ENCODE measurements at places on chromosomes 16 and 17.

GRCh38 chr16:57999971-58000705 is at the start of gene ZNF319:
Gene ZNF319 (minus strand): TSS chr16:58000672. CDS start chr16:57998265, 2,407 bp downstream.
- DNase-seq = no peak

GRCh38 chr17:73394512-73395450 is 83.0 kb upstream of the CDC42EP4 start:
- DNase-seq = peak; percentile 68

DNA sequence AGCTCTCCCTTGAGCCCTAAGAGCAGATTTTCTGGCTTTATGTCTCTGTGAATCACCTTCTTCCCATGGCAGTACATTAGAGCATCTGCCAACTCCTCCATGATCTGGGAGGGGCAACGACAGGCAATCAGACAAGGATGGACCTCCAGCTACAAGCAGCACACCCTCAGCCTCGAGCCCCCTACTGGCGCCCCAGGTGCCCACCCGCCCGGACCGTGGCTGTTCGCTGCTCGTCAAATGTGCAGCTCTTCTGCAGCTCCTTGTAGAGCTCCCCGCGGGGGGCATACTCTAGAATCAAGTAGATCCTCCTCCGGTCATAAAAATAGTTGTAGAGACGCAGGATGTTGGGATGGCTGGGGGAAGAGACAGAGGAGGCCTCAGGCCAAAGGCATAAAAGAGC is 3.8 kb downstream of the AURKB start:
- DNase-seq = no peak

- DNase-seq = no peak
These were observed 30.5 kb downstream of the ETV4 start for GRCh38 chr17:43515656-43516055.

DNA sequence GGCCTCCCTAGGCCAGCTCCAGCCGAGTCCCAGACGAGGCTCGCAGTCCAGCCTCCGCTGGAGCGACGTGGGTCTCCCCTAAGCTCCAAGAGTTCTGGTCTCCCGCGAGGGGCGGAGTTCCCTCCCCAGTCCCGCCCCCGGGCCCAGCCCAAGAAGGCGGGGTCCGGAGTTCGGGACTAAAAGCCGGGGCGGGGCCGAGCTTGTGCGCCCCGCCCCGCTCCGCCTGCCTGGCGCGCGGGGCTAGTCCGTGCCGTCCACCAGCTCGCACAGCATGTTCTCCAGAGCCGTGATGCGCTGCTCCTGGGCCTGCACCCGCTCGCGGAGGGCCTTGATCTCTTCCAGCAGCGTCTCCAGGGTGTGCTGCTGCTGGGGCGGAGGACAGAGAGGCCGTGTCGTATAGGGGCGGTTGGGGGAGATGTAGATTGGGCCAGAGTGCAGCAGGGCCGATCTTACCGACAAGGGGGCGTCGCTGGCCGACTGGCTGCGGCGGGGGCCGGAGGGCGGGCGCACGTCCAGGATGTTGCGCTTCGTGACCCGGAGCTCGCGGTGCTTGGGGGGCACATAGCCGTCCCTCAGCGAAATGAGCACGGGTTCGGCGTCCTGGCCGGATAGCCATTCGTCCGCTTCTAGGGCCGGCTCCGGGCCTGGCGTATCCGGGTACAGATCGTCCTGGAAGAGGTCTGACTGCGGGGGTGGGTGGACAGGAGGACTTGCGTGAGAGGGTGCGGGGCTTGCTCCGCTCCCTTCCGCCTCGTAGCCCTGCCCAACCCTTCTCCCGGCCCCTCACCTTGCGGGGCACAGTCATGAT is 7.0 kb downstream of the CORO6 start:
- no peak for DNase-seq

DNA sequence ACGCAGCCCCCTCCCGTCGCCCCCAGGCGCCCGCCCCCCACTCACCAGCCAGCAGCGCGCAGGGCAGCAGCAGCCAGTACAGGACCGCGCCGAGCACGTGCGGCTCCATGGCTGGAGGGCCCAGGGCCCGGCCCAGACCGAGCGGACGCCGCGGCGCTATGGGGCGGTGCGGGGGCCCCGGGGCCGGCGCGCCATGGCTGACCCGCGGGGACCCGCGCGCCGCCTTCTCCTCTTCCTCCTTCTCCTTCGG is 239 bp downstream of the PIEZO1 start:
- no peak for DNase-seq

- no peak for DNase-seq
These were observed 7.7 kb downstream of the IGSF6 start for GRCh38 chr16:21644674-21645073.

GRCh38 chr16:80324371-80324770 is 216.4 kb upstream of the DYNLRB2 start:
- DNase-seq = no peak

GRCh38 chr17:4314618-4315017 is 50.8 kb upstream of the ANKFY1 start:
- DNase-seq = no peak

GRCh38 chr17:6712058-6712853 is 913 bp downstream of the SLC13A5 start:
- DNase-seq = no peak

DNA sequence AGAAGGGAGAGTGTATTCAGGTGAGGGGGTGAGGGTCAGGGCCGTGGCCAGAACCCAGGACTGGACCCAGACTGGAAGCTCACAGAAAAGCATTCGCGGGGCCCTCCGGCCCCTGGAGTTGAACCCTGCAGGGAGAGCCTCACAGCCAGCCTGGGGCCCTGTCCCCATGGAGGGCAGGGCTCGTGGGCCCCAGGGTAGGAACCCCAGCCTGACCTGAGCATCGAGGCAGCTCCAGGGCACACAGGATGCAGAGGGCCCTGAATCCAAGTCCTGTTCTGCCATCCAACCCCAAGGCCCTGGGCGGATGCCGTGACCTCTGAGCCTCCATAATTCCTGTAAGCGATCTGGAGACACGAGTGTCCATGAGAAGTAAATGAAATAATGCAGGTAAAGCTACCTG is 79.1 kb downstream of the MGAT5B start:
- DNase-seq = no peak

DNA sequence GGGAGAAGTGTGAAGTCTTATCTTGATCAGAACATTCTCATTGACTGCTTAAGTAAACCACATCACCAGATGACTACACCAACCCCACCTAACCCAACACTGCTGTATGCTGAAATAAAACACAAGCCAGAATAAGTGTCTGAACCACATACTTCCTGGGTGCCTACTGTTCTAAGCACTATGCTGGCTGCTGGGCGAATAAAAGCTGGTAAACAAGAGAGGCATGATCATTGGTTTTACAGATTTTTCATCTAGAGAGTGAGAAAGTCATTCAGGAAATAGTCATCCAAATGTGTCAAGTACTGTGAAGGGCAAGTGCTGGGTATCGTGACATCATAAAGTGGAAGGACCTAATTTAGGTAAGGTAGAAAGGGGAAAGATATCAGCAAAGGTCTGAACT is 199.0 kb upstream of the SOX9 start:
- DNase-seq = no peak

DNA sequence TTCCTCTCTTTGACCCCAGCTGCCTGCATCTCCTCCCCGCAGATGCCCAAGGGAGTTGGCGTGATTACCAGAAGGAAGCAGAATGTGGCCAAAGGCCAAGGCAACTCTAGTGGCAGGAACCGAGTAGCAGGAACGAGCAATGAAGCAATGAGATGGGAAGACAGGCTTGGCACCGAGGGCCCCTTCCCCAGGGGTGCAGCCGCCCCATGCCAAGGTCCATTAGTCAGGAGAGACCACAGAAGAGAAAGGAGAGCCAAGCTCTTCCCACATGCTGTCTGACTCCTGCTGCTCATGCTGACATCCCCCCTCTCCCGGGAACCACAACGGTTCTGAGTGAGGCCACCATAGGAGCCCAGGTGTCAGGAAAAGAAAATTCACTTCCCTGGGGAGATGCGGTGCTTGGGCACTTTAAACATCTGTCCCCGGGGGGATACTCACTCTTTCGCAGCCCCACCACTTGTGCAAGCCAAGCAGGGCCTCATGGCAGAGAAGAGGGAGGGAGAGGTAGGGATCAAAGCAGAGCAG is 67.4 kb downstream of the MYO18A start:
- no peak for DNase-seq

- no peak for DNase-seq
These were observed 16.1 kb downstream of the ABCA3 start for GRCh38 chr16:2324296-2324859.

GRCh38 chr17:67281743-67282142 is 36.7 kb upstream of the HELZ start:
- DNase-seq = no peak

DNA sequence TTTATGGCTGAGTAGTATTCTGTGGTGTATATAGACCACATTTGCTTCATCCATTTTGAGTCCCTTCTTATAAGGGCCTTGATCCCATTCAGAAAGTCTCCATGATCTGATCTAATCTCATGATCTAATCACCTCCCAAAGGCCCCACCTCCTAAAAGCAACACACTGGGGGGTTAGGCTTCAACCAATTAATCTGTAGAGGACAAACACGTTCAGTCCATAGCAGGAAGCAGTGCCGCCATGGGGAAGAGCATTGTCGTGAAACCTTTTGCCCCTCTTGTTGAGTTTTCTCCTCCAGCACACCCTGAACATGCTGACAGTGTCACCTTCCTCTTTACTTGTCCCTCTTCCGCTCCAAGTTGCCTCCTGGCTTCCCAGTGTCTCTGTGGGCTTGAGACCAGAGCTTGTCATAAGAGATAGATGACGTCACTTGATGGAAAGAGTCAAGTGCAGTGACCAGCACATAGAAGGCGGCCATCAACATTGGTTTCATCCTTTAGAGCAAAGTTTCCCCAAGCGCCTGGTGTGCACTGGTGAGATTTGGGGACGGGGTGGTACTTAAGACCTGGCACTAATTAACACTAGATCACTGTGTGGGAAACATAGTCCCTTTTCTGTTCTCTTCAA is 74.1 kb downstream of the PRKCB start:
- no peak for DNase-seq

- DNase-seq = no peak
These were observed 23.6 kb downstream of the DYNLRB2 start for GRCh38 chr16:80564394-80564793.

DNA sequence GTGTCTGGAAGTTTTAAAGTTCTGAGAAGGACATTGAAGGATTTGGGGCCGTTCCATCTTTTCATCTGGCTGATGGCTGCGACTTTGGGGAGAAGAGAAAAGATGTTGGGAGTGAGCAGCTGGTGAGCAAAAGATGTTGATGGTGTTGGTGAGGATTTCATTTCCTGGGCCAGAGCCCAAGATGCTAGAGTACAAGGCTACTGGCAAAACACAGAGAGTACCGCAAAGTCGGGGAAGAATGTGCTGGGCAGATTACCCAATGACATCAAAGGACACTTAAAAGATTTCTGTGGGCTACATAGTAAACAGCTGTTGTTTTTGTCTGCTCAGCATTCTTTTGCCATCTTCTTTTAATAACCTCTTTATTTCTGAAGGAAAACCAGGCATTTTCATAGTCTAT is 49.4 kb upstream of the GAS7 start:
- DNase-seq = no peak

DNA sequence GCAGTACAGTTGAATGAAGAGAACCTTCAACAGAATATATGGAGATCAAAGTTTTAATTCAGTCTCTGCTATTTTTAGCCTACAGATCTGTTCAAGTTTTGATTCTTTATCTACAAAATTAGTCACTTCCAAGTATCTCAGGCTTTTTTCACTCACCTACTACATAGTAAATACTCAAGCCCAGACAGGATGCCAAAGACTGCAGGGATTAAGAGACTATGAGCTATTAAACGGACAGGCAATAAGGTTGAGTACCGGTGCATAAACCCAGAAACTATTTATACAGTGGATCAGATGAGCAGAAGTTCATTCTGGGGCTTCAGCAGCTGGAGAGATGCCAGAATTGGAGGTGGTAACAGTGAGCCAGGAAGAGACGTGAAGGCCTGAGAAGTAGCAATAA is 18.7 kb upstream of the OR3A1 start:
- no peak for DNase-seq

All from NCI-H1417 treated with DMSO at 0.1 percent for 48 hours (cell line).